ENCODE measurements at places on chromosomes 1 and 21.

- DNase-seq, result no peak
Measured at GRCh38 chr1:20949871-20950590, 162.9 kb upstream of the HP1BP3 start.

GRCh38 chr1:5927506-5928370 lies 64.5 kb downstream of the NPHP4 start:
- DNase-seq, result no peak

DNA sequence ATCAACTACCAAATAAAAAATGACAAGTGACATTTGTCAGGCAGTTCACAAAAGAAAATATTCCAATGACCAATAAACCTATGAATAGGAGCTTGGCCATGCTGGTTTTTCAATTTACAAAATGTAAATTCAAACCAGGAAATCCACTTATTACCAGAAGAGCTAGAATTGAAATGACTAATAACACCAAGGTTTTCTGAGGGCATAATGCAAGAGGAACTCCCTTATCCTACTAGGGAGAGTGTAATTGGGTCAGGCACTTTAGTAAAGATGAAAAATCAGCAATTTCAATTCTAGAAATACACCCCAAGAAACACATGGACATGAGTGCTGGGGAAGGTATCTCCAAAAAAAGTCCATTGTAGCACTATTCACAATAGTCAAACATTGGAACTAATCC lies 16.7 kb upstream of the TIAM1 start:
- DNase-seq, result no peak

DNA sequence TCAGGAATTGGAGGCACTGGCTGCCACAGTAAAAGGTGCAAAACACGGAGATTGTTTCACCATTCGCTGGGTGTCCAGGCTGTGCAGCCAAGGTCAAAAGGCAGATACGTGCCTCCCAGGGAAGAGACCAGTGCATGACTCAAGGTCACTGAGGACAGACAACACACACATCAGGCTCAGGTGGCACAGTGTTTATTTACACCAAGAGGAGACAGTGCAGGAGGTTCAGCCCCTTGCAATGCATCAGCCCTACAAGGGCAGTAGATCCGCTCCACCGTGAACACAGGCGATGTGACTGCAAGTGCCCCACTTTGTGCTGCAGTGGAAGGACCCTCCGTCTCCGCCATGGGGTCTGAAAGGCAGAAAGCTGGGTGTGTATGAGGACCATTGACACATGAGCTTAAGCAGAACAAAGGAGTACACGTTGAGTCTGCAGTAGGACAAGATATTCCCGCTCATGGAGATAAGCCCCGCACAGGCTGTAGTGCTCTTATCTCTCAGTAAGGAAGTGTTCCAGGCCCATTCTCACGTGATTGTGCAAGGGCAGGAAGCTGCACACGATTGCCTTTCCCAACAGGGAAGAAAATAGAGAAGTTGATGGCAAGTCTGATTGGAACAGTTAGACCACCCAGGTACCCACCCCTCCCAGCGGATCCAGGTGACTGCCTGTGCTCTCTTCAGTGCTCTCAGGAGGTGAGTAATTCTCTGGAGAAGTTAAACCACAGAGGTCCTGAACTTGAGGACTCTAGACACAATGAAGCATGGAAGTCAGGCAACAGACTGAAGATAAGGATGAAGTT lies 37.5 kb upstream of the QSOX1 start:
- DNase-seq, result peak; percentile 91

- no peak for DNase-seq
Measured at GRCh38 chr1:169138866-169139670, 32.6 kb downstream of the ATP1B1 start.

- DNase-seq, result no peak
Measured at GRCh38 chr21:29224006-29224405, 74.7 kb upstream of the BACH1 start.

DNA sequence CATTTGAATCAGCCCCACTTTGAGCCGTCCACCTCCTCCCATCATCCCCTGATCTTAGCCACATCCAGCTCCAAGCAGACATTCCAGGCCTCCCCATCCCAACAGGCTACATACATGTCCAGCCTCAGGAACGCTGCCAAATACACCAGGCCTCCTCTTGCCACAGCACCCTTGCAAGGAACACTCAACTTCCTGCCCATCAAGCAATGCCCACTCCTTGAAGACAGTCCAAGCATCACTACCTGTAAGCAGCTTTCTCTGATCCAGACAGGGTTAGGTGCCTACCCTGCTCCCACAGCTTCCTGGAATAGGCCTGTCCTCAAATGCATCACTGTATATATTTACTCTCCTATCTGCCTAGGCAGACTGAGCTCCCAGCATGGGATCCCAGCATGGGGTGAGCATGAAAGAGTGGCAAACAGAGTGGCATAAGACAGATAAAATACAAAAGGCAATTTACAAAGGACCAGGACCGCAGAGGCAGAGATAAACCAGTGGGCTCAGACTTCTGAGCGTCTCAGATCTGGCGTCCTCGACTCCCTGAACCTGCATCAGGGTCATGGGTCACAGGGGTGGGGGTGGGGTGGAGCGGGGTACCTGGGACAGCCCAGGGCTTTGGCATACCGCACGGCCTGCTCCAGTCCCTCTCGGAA lies 816 bp downstream of the HYI start:
- peak; percentile 81 for DNase-seq

DNA sequence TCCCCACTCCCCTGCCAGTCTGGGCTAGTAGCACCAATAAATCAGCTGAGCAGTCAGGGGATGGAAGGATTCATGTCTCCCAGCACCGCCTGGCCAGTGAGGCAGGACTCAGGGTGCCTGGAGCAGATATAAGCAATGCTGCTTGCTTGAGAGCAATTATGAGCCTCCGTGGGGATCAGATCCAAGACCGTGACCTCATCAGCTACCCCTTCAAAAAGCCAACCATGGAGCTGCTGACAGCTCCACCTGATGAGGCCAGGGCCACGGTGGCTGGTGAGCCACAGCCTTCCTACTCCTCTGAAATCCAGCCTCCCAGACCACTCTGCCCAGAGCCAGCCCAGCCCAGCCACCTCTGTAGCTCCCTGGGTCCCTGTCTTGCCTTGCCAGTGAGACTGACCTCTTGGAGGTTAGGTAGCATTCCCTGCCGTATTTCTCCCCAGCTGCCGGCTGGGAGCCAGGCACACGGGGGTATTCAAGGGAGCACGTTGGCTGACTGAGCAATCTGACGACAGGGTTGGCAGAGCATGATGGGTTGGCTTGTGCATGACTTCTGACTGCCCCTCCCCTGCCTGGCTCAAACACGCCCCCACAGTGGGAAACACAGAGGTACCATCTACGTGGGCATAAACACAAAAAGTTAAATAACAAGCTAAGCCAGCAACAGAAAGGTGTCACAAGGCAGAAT lies 28.4 kb downstream of the SYT2 start:
- no peak for DNase-seq

GRCh38 chr21:45155910-45156309 lies 81.5 kb downstream of the ADARB1 start:
- DNase-seq, result no peak

GRCh38 chr21:44405091-44405947 lies 50.0 kb upstream of the LRRC3 start:
- no peak for DNase-seq

DNA sequence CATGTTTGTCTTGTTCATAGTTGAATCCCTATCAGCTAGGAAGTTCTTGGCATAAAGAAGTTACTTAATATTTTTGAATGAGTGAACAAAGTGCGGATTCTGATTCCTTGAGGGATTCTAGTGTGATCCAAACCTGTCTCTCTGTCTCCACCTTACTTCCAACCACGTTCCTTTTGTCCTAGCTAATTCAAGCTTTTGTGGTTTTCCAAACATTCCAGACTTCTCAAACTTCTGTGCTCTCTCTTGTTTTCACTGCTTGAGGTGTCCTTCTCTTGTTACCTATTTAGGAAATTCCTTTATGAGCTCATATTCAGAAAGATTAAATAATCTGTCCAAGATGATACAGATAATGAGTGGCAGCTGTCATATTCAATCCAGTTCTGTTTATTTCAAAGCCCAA lies 353.2 kb downstream of the PTBP2 start:
- DNase-seq, result no peak

DNA sequence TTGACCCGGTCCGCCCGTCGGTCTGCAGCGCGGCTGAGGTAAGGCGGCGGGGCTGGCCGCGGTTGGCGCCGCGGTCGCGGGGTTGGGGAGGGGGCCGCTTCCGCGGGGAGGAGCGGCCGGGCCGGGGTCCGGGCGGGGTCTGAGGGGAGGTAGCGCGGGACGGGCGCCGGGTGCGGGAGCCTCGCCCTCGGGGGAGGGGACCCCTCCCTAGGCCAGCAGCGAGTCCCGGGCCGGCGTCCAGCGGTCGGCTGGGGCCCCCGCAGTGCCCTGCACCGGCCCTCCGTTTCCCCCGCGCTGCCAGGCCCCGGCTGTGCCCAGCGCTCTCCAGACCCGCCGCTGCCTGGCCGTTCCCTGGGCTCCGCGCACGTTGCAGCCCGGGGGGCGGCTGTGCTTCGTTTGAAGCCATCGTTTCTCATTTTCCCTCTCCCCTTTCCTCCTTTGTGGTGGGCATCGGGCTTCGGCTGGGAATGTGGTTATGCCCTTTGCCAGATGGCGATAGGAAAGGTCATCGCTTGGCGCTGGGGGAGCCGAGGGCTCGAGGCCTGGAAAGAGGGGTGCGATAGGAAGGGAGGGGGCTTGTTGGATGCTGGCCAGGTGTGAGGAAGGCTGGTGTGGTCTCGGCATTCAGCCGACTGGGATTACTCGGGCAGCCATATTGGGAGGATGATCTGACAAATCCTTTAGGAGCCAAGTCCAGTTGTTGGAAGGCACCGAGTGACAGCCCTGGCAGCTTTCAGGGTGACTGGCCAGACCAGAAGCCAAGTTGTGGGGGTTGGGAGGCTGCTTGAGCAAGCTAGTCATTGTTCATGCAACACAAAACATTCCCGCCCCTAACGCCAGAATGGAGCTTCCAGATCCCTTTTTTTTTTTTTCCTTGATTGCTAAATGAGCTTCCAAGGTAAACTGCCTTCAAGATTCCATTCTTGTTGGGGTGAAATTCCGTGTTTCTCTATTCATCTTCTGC lies 753 bp downstream of the KIF1B start:
- DNase-seq, result peak; percentile 95

DNA sequence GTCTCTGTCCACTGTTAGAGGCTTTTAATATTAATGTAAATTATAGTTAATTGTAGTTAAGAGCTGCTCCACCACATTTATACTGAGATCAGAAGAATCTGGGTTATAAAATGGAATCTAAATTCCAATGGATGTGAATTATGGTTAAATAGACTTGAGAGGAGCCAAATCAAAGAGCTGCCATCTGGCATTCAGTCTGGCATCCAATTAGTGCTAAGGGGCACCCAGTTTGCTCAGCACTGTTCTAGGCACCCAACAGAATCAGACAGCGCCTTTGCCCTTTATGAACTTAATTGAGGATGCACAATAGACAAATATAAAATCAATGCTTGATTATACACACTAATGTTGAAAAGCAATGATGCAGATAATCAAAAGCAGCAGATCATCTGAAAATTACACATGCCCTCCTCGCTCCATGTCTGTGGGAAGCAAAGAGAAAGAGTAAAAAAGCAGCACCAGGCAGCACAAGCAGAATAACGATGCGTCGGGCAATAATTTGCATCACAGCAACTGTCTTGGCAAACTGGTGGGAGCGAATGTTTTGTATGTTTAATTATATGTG lies 310.1 kb downstream of the BRINP2 start:
- no peak for DNase-seq

DNA sequence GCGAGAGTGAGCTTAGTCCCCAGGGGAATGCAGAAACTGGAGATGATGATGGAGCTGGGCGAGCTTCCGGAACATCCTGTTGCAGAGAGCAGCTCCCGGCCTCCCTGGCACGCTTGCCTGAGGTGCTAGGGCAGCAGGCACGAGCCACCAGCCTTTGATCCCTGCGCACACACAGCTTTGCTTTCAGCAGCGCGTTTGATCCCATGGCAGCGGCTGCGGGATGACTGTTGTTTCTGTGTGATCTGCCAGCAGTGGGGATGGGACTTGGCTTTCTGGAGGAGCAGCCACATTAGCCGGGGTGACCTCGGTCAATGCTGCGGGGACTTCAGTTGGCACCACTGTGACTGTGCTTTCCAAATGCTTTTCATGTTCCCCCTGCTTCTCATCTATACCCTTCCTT lies 193.2 kb downstream of the KAZN start:
- DNase-seq, result no peak

DNA sequence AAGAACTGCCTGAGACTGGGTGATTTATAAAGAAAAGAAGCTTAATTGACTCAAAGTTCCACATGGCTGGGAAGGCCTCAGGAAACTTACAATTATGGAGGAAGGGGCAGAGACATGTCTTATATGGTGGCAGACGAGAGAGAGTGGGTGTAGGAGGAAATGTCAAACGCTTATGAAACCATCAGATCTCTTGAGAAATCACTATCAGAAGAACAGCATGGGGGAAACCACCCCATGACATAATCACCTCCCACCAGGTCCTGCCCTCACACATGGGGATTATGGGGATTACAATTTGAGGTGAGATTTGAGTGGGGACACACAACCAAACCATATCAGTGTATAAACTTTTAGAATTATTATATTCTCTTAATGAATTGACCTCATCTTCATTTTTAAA lies 335.9 kb upstream of the DPYD start:
- DNase-seq, result peak; percentile 13

GRCh38 chr1:118862755-118863154 lies 125.4 kb downstream of the TBX15 start:
- DNase-seq, result no peak

GRCh38 chr1:230173187-230173975 lies 106.3 kb downstream of the GALNT2 start:
- DNase-seq, result peak; percentile 40

- no peak for DNase-seq
Measured at GRCh38 chr1:24100945-24101737, 10.8 kb downstream of the MYOM3 start.

DNA sequence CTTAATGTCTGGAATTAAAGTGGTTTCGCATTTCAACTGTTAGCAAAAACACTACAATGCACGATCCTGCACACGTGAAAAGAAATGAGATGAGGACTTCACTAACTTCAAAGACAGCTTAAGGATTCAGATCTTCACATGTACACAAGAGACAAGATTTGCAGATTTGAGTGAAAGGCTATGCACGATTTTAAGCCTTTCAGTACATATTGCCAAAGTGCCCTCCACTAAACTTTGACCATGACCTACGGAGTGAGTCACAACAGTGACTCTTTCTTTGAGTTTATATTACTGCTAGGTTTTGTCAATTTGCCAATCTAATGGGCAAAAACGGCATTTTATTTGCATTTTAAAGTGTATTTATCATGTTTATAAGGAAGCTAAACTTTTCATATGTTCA lies 41.2 kb upstream of the CR1L start:
- DNase-seq, result peak; percentile 13

Data from amniotic epithelial cell (primary cell).